ENCODE measurements at places on chromosomes 2 and 18.

DNA sequence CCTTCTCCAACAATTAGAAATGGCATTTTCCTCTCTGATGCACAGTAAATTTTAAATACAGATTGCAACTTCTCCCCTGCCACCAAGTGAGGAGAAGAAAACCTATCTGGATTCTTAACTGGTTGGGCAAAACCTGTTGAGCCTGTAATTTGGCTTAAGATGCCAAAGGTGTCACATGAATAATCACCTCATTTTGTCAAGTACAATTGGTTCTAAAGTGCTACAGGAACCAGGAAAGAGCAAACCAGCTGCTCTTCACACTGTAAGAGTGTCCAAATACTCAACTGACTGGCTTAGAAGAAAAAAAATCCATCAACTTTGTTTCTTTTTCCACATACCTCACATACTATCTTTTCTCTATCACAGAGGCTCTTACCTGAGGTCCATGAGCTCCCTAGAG, 35.4 kb downstream of the NPC1 start:
- no peak for DNase-seq

DNA sequence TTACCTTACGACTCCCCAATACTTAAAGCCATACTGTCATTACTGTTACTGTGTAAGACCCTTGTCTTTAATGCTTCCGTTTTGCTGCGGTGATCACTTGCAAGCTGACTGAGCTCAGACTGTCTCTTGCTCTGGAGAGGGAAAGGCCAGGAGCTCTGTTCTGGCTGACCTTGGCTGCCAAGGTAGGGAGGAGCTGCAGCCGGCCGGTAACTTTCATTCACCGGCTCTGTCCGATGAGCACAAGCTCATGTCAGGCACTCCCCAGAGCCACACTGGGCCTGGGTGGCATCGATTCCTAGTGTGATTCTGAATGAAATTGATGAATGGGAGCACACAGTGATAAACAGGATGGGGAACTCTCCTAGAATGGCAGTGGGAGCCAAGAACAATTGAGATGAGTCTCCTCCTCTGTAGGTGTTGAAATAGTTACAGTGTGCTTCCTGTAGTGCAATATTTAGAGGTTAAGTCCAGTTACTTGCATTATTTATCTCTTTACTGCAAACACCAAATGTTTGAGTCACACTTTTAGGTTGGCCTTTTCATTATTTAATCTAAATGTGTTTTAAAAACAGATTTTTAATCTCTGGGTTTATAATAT, 100.9 kb downstream of the ATP9B start:
- no peak for DNase-seq

DNA sequence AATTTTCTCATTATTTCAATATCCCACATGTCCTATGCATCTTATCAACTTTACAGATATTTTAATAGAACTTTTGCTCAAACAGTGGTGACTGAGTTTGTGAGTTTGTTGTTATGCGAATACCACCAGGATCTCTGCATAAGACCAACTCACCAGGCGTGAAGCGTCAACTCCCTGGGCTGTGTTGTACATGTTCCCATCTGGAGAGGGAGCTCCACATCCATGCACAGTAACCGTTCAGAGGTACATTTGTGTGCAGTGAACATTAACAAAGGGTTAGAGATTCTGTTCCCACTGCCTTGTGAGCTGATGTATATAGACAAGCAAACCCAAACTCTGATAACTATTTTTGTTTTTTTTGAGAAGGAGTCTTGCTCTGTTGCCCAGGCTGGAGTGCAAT, 188.7 kb downstream of the MYT1L start:
- no peak for DNase-seq

DNA sequence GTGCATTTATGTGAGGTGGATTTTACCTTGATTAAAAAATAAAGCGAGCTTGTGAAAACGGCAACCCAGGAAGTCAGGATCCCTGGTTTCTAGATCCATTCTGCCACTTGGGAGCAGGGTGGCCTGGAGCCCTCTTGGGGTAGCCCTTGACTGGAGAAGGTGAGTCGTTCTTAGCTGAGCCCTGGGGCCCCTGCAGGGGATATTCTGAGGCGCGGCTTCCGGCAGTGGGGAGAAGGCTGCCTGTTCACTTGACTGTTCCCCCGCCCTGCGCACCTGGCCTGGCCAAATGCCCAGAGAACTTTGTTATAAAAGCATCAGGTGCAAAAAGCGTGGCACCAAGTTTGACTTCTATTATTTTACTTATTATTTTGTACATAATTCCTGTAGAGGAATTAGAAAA, 221.9 kb downstream of the DYSF start:
- no peak for DNase-seq

- no peak for DNase-seq
These were observed 21.5 kb upstream of the VWC2L start for GRCh38 chr2:214389334-214389733.

GRCh38 chr18:9296233-9297006, 38.2 kb upstream of the TWSG1 start:
- DNase-seq = no peak

DNA sequence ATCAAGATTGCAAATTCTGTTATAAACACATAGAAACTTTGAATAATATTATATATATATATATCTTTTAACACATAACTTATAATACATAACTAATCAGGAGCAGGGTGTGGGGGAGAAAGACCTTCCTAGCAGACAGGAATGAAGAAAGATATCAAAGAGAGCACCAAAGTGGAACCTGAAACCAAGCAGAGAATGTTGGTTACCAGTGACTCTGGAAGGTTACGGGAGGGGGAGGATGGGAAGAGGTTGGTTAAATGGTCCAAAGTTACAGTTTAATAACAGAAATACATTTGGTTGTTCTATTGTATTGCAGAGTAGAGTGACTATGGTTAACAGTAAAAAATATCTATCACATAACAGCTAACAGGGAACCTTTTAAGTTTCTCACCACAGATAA, 366.7 kb downstream of the LRRTM4 start:
- no peak for DNase-seq

GRCh38 chr2:5111581-5111980, 580.6 kb upstream of the SOX11 start:
- no peak for DNase-seq

All from activated naive CD4-positive, alpha-beta T cell treated with anti-CD3 and anti-CD28 coated beads, Interleukin-2, amount 50 U/mL, for 16 hours (primary cell).